ENCODE measurements at places on chromosomes 3 and 15.
A peak's percentile ranks its signal among the peaks of the same experiment; 100 is the strongest.

DNA sequence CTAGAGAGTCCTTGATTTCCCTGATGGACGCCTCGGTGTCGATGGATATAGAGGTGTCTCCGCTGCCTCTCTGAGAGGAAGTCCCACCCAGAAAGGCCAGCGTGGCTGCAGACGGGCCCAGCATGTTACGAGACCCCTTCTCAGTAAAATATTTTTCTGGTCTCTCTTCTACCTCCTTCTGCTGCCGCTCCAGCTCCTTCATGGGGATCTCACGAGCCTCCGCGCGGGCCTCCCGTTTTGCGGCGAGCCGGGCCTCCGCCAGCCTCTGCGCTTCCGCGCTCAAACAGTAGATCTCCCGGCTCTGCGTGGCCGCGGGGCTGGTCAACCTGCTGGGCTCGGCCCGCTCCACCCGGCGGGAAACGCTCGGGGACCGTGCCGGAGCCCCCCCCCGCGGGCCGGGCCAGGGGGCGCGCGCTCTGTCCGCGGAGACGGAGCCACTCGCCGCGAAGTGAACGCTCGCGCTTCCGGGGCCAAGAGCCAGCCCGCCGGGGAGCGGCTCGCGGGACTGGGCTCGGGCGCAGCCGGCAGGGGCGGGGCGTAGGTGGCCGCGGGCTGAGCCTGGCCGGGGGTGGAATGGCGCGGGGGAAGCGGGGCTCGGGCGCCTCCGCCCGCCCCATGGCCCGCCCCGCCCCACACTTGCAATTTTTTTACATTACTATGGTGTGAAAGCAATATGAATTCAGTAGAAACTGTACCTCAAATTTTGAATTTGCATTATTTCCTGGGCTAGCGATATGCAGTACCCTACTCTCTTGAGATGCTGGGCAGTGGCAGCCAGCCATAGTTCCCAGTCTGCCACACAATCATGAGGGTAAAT, 10.2 kb upstream of the KCNMB3 start:
- DNase-seq = peak; percentile 50

GRCh38 chr3:167941234-167941995, 154.3 kb downstream of the GOLIM4 start:
- DNase-seq = no peak

DNA sequence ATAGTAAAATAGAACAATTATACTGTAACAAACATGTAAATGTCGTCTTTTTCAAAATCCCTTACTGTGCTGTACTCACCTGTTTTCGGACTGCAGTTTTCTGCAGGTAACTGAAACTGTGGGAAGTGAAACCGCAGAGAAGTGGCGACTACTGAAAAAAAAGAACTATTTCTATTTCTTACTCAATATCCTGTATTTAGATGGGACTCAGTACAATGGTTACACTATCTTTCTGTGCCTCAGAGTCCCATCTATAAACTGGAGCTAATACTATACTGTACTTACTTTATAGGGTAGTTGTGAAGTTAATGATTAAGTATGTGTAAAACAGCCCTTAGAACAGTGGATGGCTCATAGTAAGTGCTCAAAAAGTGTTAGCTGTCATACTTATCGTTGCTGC, 14.3 kb upstream of the P2RY12 start:
- DNase-seq = no peak

DNA sequence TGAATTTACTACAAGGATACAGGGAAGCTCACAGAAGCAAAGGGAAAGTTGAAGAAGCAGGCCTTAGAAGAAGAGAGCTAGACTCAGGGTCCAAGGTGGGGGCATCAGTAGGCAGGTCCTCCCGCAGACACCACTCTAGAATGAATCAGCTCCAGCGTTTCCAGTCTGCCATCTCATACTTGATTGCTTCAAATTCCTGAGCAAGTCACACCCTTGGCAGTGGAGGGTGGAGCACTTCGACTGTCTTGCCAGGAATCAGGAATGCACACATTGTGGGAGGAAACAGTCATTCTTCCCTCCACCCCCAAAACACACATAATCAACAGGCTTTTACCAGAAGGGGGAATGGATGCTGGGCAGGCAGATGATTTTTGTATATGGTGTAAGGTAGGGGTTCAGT, 78.5 kb downstream of the CHCHD6 start:
- DNase-seq = no peak

DNA sequence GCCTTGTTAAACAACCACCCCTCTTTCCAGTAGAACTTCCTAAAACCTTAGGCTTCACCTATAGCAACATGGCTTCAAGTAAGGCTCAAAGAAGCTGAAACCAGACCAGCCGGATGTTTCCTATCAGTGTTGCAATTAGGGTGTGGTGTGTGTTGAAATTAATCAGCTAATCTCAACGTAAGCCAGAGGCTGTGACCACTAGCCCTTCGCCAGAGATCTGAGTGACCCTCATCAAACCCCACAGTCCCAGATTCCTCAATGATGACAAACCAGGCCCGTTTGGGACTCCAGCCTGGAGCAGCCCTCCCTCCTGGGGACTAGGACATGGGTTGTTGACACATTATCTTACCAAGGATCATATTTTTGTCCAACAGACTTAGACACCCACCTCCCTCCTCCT, 27.3 kb downstream of the CYP11A1 start:
- no peak for DNase-seq

DNA sequence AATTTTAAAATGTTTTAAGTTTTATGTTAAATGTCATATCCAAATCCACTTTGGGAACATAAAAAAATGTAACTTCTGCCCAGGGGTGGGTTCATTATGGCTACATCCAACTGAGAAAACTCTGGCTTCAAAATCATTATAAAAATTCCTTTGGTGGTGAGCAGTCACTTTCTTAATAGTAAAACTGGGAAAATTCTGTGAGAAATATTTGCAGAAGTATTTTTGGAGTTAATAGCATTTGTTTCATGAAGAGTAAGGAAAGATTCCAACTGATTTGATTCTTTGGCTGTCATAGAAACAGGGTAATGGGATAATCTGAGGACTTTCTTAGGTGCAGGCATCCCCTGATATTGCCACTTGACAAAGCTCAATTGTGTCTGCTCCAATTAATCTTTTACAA, 38.8 kb downstream of the CPA3 start:
- no peak for DNase-seq

GRCh38 chr3:117302428-117302827, 592.8 kb downstream of the TUSC7 start:
- no peak for DNase-seq

DNA sequence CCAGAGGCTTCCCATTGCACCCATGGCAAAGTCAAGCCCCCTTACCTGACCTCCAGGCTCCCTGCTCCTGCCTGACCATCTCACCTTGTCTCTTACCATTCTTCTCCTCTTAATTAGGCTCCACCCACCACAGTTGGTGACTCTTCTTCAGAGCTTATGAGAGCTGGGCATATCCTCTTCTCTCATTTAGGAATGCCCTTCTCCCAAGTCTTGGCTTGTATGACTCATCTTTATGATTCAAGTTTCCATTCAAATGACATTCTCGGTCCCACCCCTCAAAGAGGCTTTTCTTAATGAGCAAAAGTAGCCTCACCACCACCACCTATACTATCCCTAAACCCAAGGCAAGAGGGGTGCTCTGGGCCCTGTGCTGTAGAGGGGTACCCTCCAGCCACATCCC, 55.3 kb upstream of the NUDT16 start:
- no peak for DNase-seq

GRCh38 chr3:170584585-170585007, 1.3 kb downstream of the SLC7A14 start:
- peak; percentile 7 for DNase-seq

Measured in T follicular helper cell (primary cell).